ENCODE measurements at places on chromosomes 16 and 17.

DNA sequence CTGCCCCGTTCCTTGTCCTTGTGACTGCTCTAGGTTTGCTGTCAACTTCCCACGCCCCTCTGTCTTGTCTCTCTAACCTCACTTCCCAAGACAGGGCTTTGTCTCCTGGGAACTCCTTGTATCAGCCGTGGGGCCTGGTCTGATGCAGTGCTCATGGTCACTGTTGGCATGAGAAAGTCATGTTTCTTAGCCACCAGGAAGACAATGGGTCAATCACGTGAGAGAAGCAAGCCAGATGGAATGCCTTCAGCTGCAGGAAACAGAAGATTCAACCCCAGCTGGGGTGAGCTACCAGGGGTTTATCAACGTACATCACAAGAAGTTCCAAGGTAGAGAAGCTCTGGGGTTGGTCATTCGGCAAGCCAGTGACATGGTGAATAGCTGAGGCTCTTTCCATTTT lies 116.6 kb downstream of the IRF8 start:
- no peak for DNase-seq

DNA sequence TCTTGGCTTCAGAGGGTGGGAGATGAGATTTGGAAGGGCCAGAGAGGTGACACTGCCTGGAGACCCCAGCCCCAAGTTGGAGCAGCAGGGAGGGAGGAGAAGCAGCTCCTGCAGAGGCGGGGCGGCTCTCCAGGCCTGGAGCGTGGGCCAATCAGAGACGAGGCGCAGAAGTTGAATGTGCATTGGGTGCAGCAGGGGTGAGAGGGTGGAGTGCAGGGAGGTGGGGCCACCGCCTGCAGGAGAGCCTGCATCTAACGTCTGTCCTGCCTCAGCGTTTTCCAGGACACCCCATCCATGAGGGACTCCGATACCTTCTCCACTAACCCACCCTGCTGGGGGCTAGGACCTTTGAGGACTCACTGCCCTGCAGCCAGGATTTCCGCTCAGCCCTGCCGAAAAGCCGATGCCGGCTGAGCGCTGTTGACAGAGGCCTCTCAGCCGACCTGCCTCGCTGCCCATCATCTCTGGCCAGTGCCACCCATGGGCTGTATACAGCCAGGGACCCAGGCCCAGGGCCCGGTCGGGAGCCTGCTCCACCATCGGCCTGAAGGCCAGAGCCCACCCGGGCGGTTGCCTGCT lies 146.2 kb downstream of the ENGASE start:
- DNase-seq = no peak

DNA sequence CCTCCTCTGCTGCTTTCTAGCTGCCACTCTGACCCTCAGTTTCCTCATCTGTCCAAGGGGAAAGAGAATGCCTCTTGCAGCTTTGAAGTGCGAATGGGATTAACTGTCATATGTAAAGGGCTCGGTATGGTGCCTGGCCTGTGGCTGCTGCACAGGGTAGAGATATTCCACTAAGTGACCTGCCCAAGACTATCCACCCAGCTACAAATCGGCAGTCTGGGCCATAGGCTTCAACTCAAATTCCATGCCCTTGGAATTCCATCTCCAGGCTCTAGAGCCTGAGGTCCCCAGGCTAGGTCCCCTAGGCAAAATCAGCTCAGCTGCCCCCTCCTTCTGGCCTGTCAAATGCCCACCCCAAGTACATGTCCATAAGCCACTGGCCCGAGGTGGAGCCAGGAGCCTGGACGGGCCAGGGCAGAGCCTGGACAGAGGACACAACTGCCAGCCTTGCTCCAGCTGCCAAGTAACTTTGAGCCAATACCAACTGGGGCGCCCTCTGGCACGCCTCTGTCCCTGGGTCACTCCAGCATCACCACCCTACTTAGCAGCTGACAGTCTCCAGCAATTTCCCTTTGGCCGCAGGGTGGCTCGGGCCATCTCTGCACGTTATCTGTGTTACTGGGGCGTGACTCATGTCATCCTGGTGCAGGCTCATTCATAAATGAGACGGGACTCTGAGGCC lies 57.2 kb downstream of the SDK2 start:
- no peak for DNase-seq

- DNase-seq = no peak
These were observed 43.4 kb downstream of the TAOK1 start for GRCh38 chr17:29433541-29433940.

DNA sequence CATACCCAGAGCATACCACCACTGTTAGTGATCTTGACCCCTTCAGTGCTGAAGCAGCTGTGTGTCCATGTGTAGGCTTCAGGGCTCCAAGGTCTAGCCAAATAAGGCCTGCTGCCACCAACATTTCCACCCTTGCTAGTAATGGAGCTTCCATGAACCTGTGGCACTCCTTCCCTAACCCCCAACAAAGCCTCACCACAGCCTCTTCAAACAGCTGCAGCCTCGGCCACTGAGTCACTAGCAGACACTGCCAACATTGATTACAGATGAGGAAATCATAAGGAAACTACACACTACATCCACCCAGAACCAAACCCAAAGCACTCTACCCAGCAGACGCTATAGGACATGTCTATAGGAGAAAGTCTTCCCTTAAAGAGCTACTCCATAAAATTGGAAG lies 610.7 kb downstream of the KCNJ2 start:
- no peak for DNase-seq

- no peak for DNase-seq
These were observed 462.5 kb upstream of the EEF2KMT start for GRCh38 chr16:5560084-5560483.

- DNase-seq = no peak
These were observed 478.4 kb downstream of the TOX3 start for GRCh38 chr16:52068447-52069074.

DNA sequence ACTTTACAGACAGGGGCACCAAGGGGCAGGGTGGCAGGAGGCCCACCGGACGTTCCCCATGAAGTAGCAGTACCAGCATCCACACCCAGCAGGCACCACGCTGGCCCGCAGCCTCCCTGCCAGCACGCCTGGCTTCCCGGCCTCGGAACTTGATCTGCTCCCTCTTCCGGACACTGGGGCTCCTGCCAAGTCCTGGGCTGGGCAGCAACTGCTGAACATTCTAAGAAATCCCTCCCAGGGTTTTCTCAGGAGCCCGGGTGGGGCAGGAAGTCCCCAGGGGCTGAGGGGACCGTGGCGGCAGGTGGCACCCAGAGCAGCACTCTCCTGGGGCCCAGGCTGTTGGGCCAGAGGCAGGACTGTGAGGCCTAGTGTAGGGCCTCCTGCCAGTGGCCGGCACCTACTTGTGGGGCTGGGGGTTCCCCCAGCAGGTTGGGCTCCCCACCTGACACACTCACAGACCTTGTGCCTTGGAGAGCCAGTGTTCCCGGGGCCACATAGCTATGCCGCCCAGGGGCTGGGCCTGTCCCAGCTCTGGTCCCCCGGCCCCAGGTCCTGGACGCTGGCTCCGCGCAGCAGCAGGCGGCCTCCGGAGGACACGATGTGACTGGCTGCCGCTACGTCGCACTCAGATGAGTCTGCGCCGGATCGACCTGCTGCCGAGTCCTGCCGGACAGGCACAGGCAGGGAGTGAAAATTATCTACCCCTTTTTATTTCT lies 86.2 kb upstream of the CBX4 start:
- DNase-seq = no peak

- no peak for DNase-seq
These were observed 351.0 kb upstream of the PSMD7 start for GRCh38 chr16:73945631-73946030.

- no peak for DNase-seq
These were observed 1.9 kb upstream of the PRRT2 start for GRCh38 chr16:29809850-29810698.
